ENCODE measurements at places on chromosomes 7 and 10.

- DNase-seq, result no peak
Measured at GRCh38 chr10:25481467-25481866, 306.7 kb downstream of the GPR158 start.

- no peak for DNase-seq
Measured at GRCh38 chr10:43074827-43075611, 1.9 kb upstream of the RET start.

GRCh38 chr10:56880606-56881005, 519.5 kb upstream of the ZWINT start:
- no peak for DNase-seq

GRCh38 chr10:23433701-23434100, 5.2 kb upstream of the OTUD1 start:
- DNase-seq, result no peak

DNA sequence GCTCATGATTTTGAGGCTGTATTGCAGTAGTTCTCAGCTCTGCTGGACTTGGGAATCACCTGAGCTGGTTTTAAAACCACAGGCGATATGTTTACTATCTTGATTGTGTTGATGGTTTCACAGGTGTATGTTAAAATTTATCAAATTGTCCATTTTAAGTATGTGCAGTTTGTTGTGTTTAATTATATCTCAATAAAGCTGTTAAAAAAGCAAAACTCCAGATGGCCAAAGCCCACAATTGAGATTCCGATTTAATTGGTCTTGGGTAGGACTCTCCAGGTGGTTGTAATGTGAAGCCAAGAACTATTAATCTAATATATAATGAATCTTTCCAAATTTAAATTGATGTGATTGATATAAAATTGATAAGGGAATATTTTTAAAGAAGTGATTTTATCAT, 48.6 kb downstream of the NRCAM start:
- DNase-seq, result no peak

DNA sequence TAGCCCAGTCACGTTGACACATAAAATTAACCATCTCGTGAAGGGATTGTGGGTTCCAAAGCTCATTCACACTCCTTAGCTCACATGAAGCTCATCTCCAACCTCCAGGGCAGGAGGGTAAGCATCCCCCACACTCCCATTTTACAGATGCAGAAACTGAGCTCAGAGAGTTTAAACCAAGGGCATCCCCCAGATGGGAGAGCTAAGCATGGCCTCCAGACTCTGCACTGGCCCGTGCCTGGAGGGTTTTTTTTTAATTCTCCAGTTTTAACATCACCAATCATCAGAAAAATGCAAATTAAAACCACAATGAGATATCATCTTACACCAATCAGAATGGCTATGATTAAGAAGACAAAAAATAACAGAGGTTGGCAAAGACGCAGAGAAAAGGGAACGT, 53.3 kb upstream of the TCF7L2 start:
- DNase-seq, result no peak

- DNase-seq, result no peak
Measured at GRCh38 chr10:89750441-89750840, 49.1 kb downstream of the KIF20B start.

DNA sequence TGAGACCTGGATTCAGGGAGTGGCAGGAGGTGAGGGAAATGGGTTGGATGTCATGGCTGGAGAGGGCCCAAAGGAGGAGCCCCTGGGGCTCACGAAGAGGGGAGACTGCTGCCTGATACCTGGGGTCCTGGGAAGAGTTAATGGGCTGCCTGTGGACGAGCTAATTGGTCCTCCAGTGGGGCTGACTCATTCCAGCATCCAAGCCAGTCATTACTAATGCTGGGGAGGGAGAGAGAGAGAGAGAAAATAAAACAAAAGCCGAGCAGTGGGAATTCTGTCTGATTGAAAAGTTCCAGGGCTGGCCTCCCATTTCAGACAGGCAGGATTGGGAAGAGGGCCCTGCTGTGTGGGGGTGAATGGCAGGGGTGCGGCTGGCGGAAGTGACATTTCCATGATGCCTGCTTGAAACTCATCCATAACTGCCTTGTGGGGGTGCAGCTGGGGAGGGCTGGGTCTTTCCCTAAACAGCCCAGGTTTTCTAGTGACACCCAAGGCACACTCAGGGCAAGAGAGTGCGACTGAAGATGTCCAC, 297.8 kb downstream of the RPS24 start:
- DNase-seq, result no peak

DNA sequence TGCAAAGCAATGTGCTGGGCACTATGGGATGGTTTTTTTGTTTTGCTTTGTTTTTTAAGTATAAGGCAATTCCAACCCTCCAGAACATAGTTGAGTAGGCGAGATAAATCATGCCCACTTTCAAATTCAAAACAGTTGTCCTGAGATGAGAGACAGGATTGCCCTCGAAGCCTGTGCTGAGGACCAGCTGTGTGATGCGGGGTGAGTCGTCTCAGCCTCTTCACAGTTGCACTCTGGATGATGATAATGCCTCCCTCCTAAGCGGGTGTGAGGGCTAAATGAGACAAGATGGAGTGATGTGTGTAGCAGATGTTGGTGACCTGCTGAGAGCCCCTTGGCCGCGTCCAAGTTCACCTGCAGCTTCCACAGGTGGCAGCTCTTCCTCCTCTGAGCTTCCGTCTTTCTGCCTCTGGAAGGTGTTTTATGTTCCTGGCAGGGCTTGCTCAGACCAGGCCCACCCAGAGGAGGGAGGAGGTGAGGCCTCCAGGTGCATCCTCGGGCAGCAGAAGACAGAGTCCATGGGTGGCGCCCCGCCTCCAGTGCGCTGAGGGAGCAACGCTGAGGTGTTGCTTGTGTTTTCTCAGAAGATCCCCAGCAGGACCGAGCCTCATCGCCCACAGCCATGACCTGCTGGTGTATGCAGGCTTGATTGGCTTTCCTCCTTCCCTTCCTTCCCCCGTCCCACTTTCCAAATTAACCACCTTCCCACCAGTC, 30.6 kb downstream of the ECHDC3 start:
- DNase-seq, result no peak

All from Caco-2 (cell line).